ENCODE measurements at places on chromosomes 3 and 15.
A peak's percentile ranks its signal among the peaks of the same experiment; 100 is the strongest.

DNA sequence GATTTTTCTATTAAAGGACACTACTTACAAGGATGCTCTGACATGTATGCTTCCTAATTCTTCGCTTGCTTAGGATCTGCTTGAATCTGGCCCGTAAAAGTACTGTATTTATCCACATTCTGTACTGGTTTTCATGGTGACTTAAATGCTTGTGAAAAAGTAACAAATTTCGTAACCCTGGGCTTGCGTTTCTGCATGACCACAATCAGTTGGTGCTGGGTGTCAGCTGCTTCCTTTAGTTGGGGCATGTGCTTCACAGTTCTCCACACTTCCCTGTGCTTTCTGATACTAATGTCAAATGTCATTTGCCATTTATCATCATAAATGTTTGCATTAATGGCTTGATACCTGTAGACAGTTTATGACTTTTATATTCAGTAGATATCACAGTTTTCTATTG lies 218.4 kb upstream of the MLF1 start:
- no peak for DNase-seq

DNA sequence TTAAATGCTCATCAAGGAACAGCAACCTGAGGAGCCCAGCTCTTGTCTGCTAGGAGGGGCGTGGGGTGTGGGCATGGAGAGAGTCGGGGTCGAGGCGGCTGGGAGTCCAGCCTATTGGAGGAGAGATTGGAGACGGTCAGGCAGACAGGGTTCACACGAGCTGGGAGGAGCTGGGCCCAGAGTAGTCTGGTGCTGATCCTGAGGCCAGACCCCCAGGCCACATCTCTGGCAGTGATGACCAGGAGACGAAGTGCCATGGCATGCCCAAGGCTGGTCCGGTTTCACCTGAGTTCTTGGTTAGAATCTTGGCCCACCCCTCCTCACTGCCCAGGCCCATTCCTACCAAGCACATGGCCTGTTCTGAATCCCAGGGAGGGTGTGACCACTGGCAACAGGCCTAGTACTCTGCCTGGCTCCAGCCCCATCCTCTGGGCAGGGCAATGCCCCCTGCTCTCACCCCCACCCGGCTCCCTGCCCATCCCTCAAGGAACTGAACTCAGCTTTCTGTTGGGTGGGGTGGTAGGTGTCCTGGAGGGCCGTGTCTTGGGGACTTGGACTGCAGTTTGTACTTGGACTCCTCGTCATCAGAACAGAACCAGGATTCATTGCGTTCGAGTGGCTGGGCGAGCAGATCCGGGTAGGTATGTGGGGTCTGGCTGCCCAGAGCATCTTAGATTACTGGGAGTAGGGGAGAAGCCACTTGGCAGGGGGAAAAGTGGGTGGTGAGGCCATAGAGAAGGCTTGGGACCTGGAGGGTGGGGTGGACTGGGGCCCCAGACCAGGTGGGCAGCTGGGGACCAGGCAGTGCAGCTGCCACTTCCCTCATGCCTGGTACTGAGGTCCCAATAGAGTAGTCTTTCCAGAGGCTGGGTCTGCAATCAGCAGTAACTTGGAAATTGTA lies 20.8 kb downstream of the SLC28A1 start:
- DNase-seq = no peak

DNA sequence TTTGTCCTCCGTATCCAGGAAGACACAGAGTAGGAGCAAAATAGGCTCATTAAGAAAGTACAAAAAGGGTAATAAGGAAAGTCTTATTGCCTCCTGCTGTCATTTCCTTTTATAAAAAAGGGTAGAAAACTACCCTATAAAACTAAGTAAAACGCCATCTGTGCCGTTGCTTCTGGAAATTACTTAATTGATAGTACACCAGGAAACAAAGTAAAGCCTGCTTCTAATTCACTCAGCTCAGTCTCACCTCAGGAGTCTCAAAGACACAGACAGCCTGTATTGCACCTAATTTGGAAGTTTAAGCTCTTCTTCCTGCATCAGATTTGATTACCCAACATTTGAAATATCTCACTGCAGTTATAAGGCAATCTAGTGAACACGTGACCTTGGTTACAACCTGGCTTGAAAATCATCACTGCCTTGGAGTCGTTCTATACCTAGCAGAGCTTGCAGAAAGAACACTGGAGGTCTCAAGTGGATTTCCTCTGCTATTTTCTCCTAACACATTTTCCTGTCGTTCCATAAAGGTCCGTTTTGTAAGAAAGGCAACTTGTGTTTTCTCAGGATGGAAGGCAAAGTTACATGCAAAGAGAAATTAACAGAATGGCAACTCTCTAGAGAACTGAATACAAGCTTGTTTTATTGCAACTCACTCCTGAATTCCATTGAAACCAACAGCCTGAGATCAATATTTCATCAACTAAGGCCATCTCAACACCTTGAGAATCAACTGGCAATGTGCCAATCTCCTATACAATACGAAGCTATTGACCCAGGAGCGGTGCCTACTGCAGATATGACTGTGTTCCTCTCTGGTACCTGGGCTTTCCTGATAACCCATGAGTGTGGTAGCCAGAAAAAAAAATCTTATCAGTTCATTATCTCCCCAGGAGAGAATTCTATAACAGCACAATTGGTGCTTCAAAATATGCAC lies 203.3 kb upstream of the LMCD1 start:
- DNase-seq = no peak

- no peak for DNase-seq
These were observed 85.4 kb upstream of the ARRDC4 start for GRCh38 chr15:97875025-97875512.

- DNase-seq = no peak
These were observed 40.8 kb downstream of the RARB start for GRCh38 chr3:25468866-25469319.

GRCh38 chr3:149448331-149448831 lies 26.1 kb upstream of the TM4SF4 start:
- no peak for DNase-seq

DNA sequence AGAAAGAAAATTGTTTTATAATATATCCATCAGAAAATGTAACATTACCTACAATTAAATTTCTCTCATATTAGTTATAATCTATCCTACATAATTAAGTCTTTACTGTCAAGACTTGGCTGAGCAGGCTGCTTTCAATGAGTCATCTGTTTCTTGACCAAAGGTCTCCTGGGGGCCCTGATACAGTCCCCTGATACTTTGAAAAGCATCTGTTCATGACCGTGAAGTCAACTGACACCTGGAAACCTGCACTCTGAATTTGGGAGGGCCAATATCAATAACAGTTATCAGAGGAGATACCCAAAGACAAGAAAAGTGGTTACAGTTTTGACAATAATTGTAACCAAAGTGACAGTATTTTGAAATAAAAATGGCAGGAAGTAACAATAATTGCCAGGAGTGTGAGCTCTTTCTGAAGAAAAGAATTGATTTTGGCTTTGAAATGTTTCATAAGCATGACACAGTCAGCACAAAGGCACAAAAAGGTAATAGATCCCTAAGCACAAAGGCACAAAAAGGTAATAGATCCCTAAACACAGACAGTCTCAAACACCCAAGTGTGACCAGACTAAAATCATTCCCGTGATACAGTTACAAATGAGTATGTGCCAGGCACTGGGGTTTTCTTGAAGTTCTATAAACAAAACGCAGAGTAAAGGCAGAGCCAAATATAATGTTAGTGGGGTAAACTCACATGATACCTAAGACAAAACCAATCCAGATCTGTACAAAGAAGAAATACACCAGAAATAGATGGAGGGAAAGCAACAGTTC lies 260.7 kb downstream of the PLOD2 start:
- DNase-seq = no peak

DNA sequence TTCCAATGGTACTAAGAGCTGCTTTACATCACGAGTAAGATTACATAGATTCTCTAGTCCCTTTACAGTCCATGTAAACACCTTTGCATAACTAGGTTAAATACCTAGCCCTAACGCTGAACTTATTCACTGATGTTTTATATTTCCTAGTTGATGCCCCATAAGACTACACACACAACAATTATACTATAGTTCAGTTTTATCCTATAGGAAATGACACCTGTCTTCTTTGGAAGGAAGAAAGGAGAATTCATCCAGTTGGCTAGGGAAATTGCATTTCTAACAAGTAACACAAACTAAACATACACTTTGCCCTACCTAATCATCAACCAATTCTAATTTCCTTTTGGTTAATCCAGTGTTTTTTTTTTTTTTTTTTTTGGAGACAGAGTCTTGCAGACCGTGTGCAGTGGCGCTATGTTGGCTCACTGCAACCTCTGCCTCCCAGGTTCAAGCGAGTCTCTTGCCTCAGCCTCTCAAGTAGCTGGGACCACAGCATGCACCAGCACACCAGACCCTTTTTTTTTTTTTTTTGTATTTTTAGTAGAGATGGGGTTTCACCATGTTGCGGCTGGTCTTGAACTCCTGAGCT lies 13.9 kb downstream of the PDE12 start:
- DNase-seq = no peak

GRCh38 chr3:193974671-193975535 lies 161.0 kb upstream of the HES1 start:
- DNase-seq = no peak

- no peak for DNase-seq
These were observed 67.9 kb downstream of the VGLL3 start for GRCh38 chr3:86923071-86923491.

- DNase-seq = peak; percentile 1
These were observed 18.0 kb downstream of the ZNF148 start for GRCh38 chr3:125357032-125357658.

- DNase-seq = no peak
These were observed at the start of gene C3orf70 for GRCh38 chr3:185152410-185153170. C3orf70 (minus strand) TSS chr3:185153060; CDS start chr3:185152823, 237 bp downstream.

GRCh38 chr3:183826448-183827250 lies 1.3 kb upstream of the MAP6D1 start:
- DNase-seq = no peak

DNA sequence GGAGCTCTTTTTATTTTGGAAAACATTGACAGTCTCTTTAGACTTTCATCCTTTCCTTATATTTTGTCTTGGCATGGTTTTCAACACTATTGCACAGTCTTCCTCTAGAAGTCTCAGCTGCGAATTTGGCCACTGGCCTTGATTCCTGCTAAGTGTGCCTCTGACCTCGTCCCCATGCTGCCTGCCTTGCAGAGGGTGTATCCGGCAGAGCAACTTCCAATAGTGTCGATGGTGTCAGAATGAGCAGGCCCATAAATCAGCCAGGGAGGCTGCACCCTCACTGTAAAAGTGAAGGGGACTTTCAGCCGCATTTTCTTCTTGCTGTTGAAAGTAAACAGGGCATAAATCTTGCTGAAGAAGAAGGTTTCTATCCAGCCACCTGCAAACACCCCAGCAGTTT lies 336.7 kb upstream of the TRIM42 start:
- DNase-seq = no peak

GRCh38 chr15:79994615-79995014 lies 23.6 kb upstream of the BCL2A1 start:
- DNase-seq = no peak

Measured in stimulated activated CD8-positive, alpha-beta memory T cell treated with anti-CD3 and anti-CD28 coated beads, Interleukin-7, amount 100 ng/mL, for 1 hour (primary cell).